ENCODE measurements at places on chromosomes 6 and 20. TPM values are rescaled to one million over a fixed set of nuclear protein-coding genes. Genes with fewer than 3 reads are reported as not detected.

DNA sequence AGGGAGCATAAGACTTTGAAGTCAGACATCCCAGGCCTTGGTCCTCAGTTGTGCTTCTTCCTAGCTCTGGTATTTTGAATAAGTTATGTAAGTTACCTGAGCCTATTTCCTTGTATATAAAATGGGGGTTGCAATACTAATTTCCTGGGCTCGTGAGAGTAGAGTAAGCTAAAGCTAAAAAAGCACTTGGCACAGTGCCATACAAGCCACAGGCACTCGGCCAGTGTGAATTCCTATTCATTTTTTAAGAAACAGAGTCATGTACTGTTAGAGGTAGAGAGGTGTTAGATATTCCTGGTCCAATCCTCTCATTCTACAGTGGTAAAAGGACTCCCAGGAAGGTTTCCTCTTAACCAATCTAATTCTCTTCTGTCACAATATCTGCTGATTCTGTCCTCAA lies 79.6 kb upstream of the EPB41L1 start:
- DNase-seq = no peak

DNA sequence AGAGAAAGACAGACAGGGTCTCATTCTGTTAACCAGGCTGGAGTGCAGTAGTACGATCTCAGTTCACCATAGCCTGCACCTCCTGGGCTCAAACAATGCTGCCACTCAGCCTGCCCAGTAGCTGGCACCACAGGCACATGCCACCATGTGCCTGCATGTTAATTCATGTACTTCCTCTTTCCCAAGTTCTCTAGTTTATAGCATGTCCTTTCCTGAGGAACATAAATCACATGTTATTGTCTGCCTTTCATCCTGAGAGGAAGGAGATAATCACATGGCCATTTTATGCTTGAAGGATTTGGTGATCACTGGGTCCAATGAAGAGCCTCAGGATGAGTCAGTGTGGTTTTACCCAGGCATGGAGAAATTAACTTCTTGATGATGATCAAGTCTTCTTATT lies 47.9 kb downstream of the COL11A2 start:
- no peak for DNase-seq

DNA sequence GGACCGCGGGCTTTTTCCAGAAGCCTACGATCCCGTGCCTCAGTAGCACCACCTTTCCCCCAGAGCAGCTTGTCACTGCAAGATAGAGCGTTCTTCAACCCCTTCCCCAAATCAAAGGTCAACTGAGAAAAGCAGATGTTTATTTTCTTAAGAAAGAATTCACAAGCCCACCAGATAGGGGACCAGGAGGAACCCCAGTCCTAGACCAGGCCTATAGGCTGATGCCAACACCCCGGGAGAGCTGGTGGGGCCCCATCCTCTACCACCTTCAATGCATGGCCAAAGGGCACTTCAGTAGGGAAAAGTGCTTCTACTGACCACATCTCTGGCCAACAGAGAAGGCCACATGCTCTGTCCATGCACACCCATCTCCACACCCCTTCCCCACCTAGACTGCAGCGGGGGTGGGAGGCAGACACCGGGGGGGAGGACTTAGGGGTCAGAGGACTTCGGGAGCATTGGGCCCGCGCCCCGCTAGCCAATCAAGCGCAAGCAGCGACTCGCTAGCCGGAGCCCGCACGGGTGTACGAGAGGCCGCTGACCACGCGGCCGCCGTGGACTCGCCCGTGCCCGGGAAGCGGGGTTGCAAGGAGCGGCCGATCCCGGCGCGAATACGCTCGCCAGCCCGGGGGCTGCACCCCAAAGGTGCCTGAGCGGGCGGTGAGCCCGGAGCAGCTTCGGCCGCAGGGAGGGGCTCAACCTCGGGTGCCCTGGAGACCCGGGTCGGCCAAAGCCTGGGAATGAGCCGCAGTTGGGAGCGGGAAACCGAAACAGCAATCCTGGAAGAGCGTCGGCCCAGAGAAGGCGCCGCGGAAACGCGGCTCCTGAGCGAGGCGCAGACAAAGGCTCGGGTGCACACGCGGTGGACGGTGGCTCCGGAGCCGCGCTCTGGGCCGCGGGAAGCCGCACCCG lies 2.8 kb downstream of the PDE10A start:
- DNase-seq = no peak

DNA sequence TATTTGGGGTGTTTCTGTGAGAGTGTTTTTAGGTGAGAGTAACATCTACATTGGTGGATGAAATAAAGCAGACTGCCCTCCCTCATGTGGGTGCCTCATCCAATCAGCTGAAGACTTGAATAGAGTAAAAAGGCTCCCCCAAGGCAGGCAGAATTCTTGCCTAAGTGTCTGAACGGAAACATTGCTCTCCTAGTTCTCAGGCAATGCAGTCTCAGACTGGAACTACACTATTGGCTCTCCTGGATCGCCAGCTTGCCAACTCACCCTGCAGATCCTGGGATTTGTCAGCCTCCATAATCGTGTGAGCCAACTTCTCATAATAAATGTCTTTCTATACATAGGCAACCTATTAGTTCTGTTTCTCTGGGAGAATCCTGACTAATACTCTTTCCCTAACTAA lies 5.5 kb upstream of the TMEM170B start:
- no peak for DNase-seq

The KCNQ2 gene
- total RNA-seq = not detected

The OR2J3 gene
- total RNA-seq = not detected

The FAM217B gene
- 16.6 TPM for total RNA-seq

All from omental fat pad (tissue), 4 donors.